T-helper 22 cell (primary cell): ENCODE measurements at places on chromosomes 3 and 15.

DNA sequence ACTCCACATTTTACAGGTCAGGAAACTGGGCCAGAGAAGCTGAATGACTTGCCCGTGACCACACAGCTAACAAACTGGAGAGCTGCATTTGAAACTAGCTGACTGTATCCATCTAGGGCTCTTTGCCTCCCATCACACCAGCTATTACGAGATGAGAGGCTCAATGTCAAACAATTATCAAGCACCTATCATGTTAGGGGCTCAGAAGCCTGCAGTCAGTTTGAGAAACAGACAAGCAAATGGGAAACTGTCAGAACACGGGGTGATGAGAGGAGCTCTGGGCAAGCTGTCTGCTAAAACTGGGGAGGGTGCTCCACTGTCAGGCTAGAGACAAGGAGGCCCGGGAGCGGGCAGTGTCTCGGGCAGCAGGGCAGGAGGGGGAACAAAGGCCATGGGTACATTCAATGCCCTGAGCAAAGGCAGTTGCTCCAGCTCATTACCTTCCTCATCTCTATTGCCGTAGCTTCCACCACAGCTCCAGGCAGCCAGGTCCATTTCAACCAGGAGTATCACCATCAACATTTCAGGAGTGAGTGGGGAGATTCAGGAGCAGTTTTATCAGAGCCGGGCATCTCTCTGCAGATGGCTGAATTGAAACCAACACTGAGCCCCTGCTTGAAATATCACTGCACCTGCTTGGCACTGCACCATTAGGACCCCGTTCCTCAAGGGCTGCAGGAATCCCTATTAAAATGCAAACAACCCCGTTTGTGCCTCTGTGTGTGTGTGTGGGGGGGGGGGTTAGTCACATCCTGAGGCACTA, 122.6 kb downstream of the RAB11A start:
- no peak for DNase-seq

GRCh38 chr15:29400701-29401100, 131.1 kb upstream of the NSMCE3 start:
- DNase-seq, result no peak

GRCh38 chr3:32078085-32078634, 28.3 kb upstream of the GPD1L start:
- no peak for DNase-seq

GRCh38 chr3:124688581-124689454, 41.4 kb upstream of the UMPS start:
- DNase-seq, result peak; percentile 18

GRCh38 chr3:121995161-121996137, 26.6 kb downstream of the ILDR1 start:
- no peak for DNase-seq

- DNase-seq, result no peak
Measured at GRCh38 chr15:51060030-51060673, 34.6 kb downstream of the TNFAIP8L3 start.

- no peak for DNase-seq
Measured at GRCh38 chr3:72204452-72204851, 419.5 kb upstream of the PROK2 start.

DNA sequence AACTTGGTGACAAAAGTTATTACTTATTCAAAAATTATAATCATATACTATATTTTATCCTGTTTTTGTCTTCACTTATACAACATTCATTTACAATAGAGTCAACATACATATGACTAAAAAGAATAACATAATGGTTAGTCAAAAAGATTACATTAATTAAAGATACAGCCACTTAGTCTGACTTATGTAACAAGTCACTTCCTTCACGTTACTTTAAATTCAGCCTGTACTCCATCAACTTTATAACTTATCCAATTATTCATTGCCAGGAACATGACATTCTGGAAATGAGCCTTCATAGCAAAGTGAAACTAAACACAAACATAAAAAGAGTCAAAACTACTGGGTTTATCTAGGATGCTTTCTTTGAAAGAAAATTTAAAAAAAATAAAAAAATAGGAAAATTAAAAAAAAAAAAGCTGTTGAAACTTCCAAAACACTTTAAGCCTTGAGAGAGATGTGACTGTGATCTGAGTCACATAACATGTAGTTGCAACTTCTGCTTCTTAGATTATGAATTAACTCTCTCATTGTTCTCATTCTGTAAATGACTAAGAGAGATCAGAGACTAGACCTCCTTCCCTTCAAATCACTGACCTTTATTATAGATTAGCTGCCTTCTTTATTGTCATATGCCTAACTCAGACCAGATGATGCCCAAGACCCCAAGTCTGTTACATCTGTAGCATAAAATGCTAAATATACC, 107.8 kb downstream of the MYRIP start:
- no peak for DNase-seq

GRCh38 chr15:39468828-39469227, 112.1 kb upstream of the THBS1 start:
- no peak for DNase-seq

GRCh38 chr3:22724420-22724819, 478.7 kb upstream of the UBE2E2 start:
- no peak for DNase-seq

DNA sequence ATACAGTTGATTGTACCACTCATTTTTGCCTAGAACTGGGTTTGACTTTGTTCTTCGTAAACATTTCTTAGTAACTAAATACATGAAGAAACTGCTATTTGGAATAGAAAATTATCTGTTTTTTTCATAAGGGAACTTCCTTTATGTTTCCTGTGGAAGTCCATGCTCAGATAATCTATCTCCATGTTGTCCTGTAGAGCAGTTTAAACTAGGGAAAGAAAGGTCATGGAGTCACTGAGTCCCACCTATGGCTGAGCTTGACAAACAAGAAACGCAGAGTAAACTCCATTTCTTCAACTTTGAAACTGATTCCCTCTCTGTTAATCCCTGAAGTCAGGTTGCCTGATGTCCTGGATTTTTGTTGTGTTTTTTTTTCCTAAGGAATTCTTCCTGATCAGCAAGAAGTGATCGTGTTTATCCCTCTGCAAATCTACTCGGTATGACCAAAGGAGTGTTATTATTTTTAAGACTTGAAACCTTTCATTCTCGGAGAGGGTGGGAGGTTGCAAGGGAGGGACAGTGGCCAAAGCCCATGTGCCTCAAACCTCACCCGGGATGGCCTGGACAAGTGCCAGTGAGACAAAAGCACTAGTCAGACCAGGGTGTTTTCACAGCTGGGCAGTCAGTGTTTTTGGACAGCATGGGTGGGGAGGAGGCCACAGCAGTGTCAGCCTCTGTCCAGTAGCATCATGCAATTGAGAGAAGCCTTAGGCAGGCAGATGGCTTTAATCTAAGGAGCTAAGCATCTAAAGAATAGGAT, 129.8 kb upstream of the PHLDB2 start:
- no peak for DNase-seq

GRCh38 chr3:46665763-46666452, 27.6 kb downstream of the ALS2CL start:
- no peak for DNase-seq

- no peak for DNase-seq
Measured at GRCh38 chr3:127074900-127075360, 92.0 kb downstream of the PLXNA1 start.

- no peak for DNase-seq
Measured at GRCh38 chr15:25797936-25798901, 64.9 kb downstream of the ATP10A start.

- no peak for DNase-seq
Measured at GRCh38 chr3:128163432-128163831, 10.2 kb downstream of the EEFSEC start.

DNA sequence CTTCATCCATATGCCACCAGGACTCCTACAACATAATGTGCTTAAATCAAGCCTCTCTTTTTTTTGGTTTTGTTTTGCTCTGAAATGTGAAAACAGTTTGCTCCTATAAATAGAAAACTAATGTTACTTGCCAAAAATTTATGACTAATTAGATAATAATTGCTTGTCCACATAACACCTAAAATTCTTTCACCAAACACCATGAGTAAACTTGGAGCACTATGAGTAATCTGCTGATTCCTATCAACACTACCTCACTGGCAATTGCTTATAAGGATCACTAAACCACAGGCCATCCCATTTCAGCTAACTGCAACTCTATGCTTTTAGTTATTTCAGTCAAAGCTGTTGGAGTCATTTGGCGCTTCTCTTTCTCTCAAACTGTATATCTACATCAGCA, 252.7 kb downstream of the EPHA3 start:
- no peak for DNase-seq

DNA sequence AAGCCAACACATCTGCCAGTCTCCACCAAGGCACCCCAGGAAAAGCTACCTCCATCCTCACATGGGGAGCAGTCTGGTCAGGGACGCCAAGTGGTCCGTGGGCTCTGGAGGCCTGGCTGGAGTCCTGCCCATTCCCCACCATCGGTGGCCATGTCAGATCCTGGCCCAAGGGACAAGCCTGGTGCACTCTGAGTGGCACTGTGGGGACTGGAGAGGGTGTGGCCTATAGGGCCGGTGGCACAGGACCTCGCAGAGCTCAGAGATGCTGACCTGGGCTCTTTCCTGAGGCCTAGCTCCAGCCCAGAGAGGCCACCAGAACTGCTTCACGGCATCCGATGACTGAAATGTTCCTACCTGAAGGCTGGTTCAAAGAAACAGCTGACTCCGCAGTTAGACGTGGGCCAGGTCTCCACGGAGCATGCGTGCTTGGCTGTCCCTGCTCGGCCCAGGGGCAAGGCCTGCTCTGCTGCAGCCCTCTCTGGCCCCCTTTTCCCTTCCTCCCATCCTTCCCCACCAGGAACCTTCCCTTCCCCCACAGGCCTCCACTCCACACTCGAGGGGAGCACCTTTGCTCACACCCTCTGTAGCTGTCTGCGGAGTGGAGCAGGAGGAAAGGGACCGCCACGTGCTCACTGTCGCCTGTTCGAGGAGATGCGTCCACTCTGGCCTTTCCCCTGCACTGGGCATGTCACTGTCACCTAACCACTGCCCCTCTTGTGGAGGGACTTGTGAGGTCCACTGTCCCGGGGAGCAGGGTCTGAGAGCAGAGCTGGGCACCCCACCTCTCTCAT, 119.3 kb downstream of the CHSY1 start:
- DNase-seq, result no peak

DNA sequence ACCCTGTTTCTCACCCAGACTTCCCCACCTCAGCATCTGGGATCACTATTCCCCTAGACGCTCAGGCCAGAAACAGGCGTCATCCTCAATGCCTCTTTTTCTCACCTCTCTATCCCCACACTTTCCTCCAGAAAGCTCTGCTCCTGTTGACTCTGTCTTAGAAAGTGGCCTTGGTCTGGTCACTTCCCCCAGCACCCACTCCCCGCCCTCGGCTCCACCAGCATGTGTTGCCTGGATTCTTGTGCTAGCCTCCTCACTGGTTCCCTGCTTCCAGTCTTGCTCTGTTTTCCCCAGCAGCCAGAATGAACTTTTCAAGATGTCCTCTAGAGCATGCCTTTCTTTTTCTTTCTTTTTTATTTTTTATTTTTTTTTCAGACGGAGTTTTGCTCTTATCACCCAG, 39.7 kb upstream of the ESYT3 start:
- DNase-seq, result no peak

GRCh38 chr3:108241721-108242120, 19.5 kb upstream of the IFT57 start:
- no peak for DNase-seq

DNA sequence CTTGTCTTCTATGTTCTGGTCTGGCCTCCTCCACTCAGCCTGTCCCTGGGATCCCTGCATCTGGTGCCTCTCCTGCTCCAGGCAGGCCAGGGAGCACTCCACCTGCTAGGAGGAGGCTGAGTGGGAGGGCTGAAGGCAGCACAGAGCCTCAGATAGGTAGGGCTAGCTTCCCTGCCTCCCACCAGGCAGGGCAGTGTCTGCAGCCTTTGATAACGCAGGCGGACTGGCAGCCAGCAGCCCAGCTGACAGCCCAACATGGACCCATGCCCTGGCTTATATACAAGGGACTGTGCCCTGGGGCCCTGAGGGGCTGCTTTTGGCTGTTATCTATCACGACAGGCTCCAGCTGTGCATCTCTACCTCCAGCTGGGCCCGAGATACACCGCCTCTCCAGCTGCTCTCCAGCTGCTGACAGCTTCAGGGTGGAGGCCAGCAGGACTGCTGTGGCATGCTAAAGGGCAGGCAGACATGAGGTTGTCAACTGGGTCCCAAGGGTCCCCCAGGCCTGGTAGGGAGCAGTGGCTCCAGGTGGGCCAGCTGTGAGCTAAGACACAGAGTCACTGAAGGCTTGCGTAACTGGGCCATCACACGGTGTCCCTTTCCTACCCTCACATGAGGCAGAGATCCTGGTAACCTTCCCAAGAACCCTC, 5.2 kb upstream of the CLK3 start:
- DNase-seq, result no peak

- no peak for DNase-seq
Measured at GRCh38 chr15:36612063-36612788, 32.8 kb downstream of the CDIN1 start.

GRCh38 chr3:159838938-159839337, 149.7 kb upstream of the IL12A start:
- no peak for DNase-seq

- no peak for DNase-seq
Measured at GRCh38 chr15:28252831-28253230, 69.1 kb downstream of the HERC2 start.

GRCh38 chr3:133833880-133834620, 28.4 kb downstream of the SRPRB start:
- DNase-seq, result no peak

GRCh38 chr3:139302084-139302800, 41.6 kb upstream of the MRPS22 start:
- DNase-seq, result no peak

DNA sequence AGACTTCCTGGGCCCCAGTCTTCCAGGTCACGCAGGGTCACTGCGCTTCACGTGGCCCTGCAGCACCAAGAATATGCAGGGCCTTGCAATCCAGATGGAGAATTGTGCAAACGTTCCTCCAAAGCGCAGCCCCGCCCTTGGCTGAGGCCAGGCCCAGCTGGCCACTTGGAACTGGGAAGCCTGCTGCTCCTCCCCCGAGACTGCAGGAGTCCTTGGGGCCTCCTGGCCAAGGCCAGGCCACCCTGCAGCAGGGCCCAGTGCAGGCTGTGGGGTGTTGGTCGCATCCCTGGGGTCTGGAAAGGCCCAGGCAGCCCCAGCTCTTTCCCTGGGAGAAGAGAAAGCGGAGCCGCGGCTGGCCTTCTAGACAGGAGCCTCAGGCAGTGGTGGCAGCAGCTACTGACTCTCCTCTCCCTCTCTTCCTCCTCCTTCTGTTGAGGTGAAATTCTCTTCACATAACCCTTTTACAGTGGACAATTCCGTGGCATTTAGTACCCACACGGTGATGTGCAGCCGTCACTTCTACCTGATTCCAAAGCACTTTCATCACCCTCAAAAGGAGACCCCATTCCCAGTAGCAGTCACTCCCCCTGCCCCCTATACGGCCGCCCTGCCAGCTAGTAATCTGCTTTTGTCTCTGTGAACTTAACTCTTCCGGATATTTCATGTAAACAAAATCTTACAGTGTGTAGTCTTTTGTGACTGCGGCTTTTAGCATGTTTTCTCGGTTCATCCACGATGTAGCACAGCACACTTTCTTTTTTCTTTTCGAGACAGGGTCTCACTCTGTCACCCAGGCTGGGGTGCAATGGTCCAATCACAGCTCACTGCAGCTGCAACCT, 103.9 kb downstream of the TMEM266 start:
- no peak for DNase-seq

- no peak for DNase-seq
Measured at GRCh38 chr3:101391413-101391950, 71.1 kb upstream of the IMPG2 start.
